ENCODE measurements at places on chromosomes 4 and X.

DNA sequence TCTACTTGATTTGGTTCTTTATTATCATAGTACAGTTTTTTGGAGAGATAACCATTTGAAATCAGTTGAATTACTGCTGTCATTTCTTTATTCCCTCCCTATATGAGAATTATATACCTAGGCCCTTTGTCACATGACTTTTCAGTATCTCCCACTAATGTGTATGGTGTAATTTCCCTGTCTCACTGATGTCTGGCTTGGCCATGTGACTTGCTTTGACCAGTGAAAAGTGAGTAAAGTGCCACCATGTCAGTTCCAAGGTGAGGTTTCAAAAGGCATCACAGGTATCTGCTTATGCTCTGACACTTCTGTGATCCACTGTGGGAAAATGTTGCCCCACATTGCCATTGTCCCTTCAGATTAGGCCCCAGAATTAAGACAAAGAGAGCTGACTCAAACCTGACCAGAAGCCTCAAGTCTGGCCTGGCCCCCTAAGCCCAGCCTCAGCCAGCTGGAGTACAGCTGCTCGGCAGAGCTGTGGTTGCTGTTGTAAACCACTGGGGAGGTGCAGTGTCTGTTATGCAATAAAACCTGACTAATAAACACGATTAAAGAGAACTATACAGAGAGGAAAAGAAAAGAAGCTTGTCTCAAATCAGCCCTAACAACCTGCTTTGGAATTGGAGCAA lies 27.5 kb downstream of the SETD7 start:
- DNase-seq = peak; percentile 85

GRCh38 chrX:33190016-33190415 lies 21.3 kb downstream of the DMD start:
- DNase-seq = no peak

DNA sequence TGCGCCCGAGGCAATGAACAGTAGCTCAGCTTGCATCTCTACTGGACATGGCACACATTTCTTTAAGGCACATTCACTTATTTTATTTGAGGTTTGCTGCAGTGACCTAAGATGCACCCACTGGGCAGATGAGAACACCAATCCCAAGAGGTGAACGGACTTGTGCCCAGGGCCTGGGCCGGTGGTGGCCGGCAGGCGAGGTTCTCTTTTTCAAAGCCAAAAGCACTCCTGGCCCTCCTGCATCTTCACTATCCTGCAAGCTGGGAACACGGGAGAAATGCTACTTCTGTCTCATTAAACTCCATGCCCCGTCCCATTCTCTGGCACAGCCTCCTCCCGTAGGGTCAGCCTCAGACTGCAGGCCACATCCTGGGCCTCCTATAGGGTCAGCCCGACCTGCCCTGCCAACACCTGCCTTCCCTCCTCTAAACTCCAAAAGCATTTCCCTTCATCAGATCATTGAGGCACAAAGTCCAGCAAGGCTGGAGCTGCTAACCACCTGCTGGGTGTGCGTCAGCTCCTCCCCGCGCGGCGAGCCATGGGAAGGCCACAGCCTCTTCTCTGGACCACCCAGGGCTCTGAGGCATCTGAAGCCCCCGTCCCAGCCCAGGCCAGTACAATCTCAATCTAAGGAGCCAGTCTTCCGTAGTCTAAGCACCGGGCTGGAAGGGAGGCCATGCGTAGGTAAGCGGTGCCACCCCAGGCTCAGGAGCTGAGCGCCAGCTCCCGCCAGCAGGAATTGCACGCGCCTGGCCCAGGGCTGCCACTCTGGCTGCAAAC lies 166.1 kb downstream of the AFAP1 start:
- DNase-seq = no peak

DNA sequence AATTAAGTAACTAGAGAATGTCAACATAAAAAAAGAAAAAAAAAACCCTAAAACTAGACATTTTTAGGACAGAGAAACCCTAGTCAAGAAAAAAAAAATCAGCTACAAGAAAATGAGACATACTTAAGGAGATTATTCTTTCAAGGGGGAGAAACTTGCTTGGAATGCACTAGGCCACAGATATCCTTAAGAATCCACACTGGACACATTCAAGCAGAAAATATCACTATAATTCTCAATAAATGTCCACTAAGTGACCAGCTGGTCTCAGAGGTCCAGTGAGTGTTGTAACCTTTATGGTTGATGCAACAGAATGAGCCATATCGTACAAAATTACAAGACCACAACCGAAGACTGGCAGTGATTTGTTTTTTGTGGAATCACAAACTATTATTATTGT lies 15.6 kb upstream of the IBSP start:
- no peak for DNase-seq

DNA sequence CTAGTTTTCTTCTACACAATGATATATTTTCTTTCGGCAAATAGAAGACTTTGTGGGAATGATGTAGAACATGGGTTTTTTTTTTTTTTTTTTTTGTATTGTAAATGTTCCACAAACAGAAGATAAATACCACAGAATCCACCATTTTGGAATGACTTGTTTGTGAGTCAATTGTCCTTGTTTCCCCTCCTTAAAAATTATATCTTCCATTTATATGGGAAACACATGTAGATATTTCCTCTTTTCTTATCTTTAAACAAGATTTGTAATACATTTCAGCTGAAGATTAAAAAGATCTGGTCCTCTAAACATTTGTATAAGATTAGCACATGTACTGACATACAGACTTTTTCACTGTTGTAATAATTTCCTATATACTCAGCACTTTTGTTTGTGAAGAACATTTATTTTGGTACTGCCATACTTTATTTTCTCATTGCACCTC lies 304.6 kb downstream of the SPRY1 start:
- no peak for DNase-seq

DNA sequence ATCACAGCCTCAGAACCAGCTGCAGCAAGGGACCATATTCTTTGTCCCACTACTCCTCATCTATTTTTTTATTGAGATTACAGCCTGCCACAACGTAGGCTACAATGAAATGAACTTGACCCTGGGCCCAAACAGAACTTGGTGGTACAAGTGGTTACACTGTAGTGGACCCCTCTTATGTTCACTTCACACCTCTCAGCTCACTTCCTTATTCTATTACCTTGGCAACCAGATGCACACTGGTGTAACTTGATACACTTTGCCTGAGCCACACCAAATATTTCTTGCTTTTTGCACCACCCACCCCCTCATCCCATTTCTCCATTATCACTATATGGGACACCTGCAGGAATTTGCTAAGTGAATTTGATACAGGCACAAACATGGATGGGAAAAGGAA lies 105.8 kb downstream of the CXCL13 start:
- no peak for DNase-seq

- no peak for DNase-seq
Measured at GRCh38 chrX:34653811-34654210, 3.3 kb downstream of the TMEM47 start.

All from Right ventricle myocardium inferior (tissue), 1 donor.